ENCODE measurements at places on chromosomes 2 and 18.

DNA sequence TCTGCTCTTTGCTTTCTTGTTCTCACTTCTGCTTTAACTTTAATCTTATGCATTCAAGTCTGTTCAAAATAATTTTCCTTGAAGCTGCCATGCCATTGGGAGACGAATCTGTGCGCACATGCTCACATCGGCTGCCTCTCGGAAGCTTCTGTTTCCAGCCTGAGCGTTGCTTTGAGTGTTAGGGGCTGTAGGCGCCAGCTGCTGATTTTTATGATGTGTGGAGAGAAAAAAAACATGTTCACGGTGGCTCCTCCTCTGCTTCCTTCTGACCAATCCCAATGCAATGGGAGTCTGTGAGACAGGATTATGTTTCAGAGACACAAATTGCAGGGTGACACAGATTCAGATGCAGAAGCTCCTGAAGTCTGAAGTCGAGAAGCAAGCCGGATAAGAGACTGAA is at the start of gene MC4R:
MC4R (minus strand) TSS at position 180 of the 400 bp plus-strand sequence. CDS start 426 bp downstream, outside the sequence.
- peak; percentile 88 for DNase-seq

DNA sequence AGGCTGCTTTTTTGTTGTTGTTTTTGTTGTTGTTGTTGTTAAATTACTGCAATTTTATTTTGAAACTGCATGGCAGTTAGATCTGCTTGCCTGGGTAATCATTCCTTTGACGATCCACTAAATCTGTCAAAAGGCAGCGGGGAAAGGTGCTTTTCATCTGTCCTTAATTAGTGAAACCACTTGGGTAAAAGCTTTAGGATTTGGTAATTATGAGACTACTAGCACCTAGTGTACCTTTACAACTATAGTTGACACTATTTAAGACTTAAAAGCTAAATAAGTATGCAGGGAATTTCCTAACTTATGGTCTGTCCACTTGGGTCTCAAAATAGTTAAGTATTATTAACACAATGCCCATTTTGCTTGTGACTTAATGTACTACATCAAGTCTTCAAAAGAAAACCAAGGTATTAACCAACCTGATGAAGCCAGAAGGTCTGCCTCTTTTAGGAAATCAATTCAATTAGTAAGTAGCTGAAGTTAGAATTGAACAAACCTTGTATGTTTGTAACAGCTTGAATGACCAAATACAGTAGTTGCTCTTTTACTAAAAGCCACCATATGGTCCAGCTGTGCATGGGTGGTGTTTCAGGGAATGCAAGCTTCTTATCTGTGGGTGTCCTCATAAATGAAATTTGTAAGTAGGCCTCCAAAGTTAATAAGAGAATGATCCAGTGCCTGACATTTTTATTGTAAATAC is 44.8 kb downstream of the NAB1 start:
- no peak for DNase-seq

DNA sequence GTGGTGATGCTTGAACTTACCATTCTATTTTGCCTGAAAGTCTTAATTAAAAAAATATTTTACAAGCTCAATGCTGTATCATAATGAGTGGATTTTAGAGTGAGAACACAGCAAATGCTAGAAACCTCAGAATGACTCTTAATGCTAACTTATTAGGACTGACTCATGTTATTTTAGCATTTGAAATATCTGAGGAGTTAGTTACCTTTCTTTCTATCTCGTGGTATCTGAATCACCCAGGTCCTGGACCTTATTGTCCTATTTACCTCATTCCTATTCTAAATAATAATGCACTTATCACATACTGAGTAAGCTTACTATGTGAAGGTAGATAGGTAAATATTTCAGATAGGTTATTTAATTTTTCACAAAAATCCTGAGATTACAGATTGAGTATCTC is 70.7 kb downstream of the SOS1 start:
- DNase-seq: no peak

GRCh38 chr2:11371092-11371937 is 26.9 kb upstream of the ROCK2 start:
- no peak for DNase-seq

- no peak for DNase-seq
Observed at GRCh38 chr2:99659874-99660273, 170.1 kb upstream of the REV1 start.

GRCh38 chr2:237053066-237053465 is 32.6 kb upstream of the COPS8 start:
- no peak for DNase-seq

GRCh38 chr2:191804766-191805165 is 42.1 kb downstream of the CAVIN2 start:
- no peak for DNase-seq

DNA sequence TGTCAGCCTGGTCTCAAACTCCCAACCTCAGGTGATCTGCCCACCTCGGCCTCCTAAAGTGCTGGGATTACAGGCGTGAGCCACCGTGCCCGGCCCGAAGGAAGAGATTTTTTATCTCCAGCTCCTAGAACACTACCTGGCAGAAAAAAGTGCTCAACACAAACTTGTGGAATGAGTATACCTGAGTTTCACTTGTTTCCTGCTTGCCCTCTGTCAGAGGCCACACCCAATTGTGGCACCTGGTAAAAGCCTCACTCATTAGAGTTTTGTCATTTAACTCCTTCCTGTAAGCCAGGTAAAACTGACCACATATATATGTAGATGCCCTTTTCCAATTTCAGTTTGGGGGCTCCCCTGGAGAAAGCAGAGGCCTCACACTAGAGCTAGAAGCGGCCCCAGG is 42.2 kb upstream of the RTN4 start:
- no peak for DNase-seq

DNA sequence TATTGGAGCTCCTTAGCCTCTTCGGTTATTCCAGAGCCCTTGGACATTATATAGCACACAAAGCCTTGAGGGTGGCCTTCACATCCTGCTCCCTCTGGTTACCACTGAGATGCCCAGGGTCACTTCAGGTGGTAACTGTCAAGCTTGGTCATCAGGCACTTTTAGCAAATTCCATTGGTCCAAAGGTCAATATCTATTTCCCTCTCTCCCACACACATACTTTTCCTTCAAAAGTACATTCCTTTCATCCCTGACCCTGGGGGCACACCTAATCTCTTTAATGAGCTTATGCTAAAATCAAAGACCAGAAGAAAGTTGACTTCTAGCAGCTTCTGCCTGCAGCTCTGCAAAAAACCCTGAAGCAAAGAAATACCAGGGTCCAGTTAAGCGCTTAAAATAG is 172.0 kb upstream of the NRP2 start:
- DNase-seq: no peak

- no peak for DNase-seq
Observed at GRCh38 chr2:195961873-195962272, 106.8 kb downstream of the DNAH7 start.

- no peak for DNase-seq
Observed at GRCh38 chr2:53945538-53945937, 25.3 kb downstream of the PSME4 start.

- DNase-seq: no peak
Observed at GRCh38 chr18:43648002-43648401, 370.7 kb upstream of the SYT4 start.

- no peak for DNase-seq
Observed at GRCh38 chr2:188664951-188665595, 309.1 kb upstream of the COL3A1 start.

GRCh38 chr2:126908721-126909177 is 10.1 kb downstream of the TEX51 start:
- no peak for DNase-seq

DNA sequence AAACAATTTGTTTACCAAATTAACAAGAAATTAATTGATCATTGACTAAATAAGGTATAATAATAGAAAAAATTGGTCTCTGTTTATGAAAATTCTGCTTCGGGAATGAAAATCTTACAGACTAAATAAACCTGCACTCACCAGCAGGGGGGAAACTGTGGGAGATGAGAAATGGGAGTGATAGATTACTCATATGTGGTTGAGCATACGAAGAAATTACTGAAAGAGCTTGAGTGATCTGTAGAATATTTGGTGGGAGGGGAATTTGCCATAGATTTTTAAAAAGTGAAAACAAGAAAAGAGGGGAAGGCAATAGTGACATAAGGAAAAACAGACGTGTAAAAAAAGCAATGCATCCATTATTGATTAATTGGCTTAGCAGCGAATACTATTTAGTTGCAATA is 2.2 kb downstream of the HMSD start:
- DNase-seq: no peak

DNA sequence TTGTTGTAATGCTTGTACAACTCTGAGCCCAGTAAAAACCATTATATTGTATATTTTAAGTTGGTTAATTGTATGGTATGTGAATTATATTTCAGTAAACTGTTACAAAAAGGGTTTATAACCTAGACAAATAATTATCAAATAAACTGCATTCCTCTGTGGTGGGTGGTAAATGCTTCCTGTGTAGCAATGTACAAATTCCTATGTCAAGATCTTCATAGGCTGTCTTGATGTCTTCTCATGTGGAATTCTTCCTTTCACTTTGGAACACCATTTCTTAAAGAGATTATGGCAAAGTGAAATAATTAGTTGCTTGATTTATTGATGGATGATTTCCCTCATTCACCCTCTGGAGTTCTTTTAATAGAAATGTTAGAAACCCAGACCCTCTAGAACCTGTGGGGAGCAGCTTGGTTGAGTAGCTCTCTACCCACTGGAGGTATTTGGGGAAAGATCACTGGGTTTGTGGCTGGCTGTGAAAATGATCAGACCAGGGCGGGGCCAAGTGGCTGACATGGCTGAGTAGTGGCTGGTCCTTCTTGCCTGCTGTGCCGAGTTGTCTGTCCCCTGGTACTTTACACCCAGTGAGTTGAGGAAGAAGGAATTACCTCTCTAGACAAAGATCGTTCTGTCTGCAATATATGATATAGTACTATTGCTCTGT is 22.4 kb upstream of the MGAT5 start:
- no peak for DNase-seq

- peak; percentile 61 for DNase-seq
Observed at GRCh38 chr2:38505779-38506178, 96.9 kb downstream of the HNRNPLL start.

- DNase-seq: no peak
Observed at GRCh38 chr2:126792186-126792585, 106.5 kb upstream of the TEX51 start.

DNA sequence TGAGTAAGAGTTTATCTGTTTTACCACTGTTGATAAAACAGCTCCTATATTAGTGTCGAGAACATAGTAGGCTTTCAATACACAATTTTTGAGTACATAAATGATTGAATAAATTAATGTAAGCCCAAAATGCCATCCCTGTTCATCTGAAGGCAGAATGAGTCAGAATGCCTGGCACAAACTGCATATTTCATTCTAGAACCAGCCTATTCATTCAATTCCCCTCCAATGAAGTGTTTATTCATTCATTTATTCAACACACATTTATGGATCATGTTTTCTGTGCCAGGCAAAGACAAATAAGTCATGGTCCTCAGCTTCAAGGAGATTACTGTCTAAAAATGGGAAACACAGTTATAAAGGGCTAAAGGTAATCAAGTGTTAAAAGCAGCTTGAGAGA is 22.8 kb upstream of the LCLAT1 start:
- no peak for DNase-seq

- DNase-seq: no peak
Observed at GRCh38 chr2:160061944-160062291, 497 bp downstream of the PLA2R1 start.

DNA sequence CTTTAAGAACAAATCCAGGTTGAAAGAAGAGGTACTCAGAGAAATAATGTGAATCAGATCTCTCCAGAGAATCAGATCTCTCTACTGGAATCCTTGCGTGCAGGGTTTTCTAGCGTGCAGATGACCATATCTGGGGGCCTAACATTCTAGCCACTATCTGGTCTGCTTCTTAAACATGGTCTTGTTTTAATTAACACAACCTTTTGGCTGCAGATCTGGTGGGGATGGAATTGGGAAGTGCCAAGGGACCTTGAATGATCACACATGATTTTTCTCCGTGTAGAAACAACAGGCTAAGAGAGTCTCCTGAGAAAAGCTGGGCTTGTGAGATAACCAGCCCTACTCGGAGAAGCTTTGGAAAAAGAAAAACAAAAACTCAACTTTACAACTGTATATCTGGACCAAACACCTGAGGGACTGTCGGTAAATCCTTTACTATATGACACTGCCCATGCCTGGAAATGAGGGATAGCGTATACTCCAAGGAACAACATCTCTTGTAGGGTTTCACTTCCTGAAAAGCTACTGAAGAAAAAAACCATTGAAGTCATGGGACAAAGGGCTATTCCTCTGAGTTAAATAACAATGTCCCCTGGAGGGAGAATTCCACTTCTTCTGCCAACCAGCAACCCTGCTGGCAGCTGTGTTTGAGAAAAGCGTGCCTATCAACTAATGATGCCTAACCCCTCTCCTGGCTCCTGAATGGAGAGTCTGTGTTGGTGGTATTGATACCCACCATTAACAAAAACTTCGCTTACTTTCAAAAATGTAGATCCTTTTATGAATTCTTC is 171.0 kb upstream of the REV1 start:
- no peak for DNase-seq

DNA sequence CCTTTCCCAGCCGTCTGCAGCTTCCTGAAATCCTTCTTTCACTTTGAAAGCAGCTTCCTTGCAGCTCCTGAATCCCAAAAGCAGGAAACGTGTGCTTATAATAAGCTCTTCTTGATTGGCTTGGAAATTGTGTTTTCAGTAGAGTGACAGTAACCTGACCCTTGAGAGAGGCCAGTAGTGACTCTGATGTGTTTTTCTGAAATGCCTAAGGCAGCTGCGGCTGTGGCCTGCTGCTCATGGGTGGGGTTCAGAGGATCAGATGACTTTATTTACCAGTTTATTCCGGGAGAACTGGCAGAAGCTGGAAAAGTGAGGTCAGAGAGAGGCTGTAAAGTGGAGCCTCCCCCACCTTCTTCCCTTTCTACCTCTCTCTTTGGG is 31.9 kb upstream of the RPIA start:
- no peak for DNase-seq

DNA sequence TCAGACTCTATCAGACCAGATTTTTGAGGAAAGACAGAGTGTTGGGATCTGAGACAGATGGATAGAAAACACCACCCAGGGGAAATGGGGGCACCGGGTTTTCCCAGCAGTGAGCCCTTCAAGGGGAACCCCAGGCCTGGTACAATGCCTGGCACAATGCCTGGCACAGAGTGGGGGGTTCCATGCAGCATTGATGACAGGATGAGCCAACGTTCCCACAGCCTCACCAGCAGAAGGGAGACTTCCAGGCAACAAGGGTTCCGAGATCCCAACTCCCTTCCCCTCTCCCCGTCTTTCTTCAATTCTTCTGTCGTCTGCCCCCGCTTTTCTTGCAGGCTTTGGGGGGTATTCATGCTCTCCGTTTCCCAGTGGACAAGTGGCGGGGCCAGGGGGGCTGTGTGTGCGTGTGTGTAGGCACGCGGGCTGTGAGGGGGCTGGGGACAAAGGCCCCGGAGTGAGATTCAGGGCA is 132.1 kb upstream of the HAAO start:
- DNase-seq: no peak

- no peak for DNase-seq
Observed at GRCh38 chr2:187847245-187848208, 293.3 kb upstream of the TFPI start.

GRCh38 chr2:170095380-170095779 is 82.6 kb upstream of the MYO3B start:
- DNase-seq: no peak

DNA sequence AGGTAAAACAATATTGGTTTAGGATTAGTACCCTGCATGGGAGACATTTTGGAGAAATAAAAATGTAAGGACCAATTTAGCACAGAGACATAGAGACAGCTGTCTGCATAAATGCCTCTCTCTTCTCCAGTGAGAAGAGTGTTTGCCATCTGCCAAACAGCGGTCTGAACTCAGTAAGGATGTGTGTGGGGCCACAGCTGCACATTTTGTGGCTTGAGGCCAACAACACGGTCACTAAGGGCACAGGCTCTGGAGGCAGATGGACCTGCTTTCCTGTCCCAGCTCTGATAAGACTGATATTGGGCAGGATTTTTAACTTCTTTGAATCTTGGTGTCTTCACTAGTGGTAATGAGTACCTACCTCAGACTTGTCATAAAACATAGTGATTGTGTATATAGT is 10.2 kb downstream of the ZBTB14 start:
- no peak for DNase-seq

Data from fibroblast of skin of left quadriceps (primary cell).